ENCODE measurements at places on chromosomes 13 and 19.

GRCh38 chr13:48110931-48111721 is 16.2 kb upstream of the MED4 start:
- DNase-seq, result peak; percentile 55

DNA sequence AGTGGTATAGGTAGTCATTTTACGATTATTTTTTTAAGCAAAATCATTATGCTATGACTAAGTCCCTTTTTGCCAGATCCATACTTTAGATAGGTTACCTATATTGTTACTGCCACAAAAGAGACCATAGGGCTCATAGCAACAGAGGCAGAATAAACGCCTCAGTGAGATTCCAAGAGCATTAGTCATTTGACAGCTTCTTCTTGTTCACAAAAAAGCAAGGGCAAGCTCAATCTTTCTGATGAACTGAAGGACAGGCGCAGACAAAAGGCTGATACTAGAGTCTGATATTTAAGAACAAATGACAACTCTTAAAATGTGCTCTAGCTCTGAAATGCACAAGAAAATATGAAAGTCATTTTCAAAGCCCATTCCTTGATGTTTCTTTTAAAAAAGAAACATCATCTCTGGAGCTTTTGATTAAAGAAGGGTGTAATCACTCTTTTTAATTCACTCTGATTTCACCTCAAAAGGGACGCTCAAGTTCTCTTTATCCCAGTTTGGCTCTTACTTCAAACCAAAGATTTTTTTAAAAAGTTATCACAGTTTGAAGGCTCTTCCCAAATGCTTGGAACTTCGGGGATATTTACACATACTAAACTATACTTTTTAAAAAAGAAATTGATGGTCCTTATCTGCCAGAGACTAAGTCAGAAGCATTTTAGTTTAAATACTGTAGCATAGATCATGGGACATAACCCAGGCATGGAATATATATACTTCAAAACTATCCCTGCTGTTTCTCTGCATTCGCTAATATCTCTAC is 187.2 kb downstream of the EFNB2 start:
- DNase-seq, result no peak

- DNase-seq, result peak; percentile 65
These were observed 20.3 kb upstream of the AKT2 start for GRCh38 chr19:40305403-40305802.

DNA sequence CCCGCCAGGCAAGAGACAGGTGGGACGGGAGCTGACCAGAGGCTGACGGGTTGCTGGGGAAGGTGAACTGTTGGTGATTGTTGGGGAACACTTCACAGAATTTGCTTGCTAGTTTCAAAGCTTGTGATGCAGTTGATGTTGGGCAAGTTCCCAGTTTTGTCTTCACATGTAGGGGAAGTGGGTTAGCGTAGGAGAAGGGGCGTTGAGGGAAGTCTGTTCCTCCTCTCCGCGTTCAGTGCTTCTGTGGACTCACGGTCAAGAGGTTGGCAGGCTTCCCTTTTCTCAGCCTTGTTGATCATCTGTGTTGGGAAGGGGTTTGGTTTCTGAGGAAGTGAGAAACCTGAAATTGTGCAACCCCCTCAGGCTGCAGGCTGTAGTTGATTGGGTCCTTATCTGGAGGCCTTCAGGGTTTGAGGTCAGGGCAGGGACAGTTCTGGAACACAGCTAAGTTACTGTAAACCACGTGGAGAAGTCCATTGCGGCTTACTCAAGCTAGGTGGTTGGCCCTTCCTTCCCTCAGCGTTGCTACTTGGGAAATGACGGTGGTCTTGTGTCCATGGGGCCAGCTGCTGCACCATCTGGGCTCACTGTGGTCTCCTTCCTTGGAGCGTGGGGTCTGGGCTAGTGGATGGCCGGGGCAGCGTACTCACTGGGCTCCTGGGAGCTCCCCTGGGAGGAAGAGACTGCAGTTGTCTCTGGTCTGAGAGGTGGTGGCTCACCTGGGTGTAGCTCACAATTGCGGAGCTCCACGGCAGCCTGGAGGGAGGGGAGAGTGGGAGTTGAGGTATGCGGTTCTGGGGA is 7.5 kb downstream of the RPS9 start:
- peak; percentile 46 for DNase-seq

DNA sequence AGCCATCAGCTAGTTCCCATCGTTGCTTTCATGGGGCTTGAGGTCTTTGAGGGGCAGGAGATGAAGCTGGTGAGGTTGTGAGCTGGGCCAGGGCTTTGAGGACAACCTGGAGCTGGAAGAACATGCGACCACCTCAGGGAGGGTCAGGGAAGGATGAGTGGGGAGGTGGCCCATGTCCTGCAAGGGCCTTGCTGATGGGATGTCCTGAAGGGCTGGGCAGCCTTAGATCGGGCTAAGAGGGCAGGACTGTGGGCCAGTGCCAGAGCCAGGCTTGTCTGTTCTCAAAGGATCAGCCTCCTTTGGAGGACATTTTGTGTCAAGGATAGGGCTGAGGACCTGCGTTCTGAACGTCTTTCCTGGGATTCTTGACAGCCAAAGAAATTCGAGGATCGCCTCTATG is 10.5 kb downstream of the CYTH2 start:
- DNase-seq, result no peak

DNA sequence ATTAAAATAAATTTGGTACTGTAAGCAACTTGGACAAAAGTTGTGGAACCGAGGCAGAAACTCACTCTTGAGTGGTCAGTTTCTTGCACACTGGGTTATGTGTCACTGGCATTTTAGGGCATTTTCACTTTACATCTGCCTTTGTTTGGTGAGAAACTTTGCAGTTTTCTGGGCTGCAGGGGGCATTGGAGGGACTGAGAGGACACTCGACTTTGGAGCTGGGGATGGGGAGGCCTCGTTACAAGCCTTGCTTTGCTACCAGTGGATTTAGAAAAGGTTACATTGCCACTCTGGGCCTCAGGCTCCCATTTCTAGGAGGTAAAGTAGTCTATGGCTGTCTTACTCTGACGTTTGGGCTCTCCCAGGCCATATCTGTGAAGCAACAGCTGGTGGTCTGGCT is 41.9 kb upstream of the ZNF536 start:
- DNase-seq, result no peak

GRCh38 chr19:51691074-51691583 is 2.0 kb upstream of the SPACA6 start:
- no peak for DNase-seq

- no peak for DNase-seq
These were observed 4.2 kb downstream of the RPS28 start for GRCh38 chr19:8325454-8325853.

DNA sequence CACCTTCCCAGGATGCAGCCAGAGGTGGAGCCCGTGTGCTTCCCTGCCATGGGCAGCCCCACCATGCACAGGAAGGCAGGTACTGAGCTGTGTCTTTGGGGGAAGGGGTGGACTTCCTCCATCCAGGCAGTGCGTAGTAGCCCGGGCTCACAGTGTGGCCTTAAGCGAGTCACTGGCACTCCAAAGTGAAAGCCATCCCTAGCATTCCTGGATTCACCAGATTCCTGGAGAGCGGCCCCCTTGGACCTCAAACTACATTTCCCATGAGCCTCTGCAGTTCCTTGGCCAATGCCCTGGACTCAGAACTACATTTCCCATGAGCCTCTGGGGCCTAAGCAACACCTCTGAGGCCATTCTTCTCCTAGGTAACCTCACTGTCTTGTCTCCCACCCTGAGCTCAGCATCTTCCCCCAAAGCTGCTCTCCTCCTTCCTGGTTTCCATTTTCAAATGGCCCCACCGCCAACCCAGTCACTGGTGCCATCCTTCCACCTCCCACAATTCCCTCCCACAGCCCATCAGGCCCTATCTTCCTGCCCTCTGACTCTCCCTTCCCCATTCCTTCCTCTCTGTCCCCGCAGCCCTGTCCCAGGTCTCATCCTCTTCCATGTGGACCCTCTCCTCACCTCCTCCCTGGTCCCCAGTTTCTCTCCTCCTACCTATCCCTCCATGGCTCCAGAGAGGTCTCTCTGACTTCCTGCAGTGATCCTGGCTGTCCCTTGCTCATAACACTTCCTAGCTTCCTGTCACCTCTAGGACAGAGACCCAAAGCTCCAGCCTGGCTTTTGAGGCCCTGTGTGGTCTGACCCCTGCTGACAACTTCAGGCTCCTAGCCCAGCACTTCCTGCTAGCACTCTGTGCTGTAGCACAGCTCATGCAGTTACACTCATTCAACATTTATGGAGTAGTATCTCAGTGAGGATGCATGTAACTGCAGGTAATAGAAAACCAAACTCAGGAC is at the start of gene C19orf81:
Gene C19orf81, plus strand, starts transcription at position 13 of the 959 bp plus-strand sequence. Its CDS starts 0 bp downstream, at position 13.
- DNase-seq, result no peak

DNA sequence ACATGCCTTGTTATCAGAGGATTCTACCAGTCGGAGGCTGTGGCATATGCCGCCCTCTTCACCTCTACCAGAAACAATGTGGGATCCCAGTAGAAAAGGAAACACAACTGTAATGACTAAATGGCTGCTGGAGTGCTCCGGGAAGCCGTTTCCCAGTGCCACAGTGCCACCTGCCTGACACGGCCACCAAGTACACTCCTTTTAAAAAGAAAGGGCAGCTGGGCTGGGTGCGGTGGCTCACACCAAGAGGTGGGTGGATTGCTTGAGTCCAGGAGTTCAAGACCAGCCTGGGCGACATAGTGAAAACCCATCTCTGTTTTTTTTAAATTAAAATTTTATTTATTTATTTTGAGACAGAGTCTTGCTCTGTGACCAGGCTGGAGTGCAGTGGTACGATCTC is 67.3 kb downstream of the TRPM4 start:
- DNase-seq, result peak; percentile 40

Data from left ventricle myocardium superior (tissue), 1 donor.